ENCODE measurements at places on chromosomes 5 and 9.

- no peak for DNase-seq
These were observed 60.6 kb downstream of the IPO11 start for GRCh38 chr5:62473209-62473608.

DNA sequence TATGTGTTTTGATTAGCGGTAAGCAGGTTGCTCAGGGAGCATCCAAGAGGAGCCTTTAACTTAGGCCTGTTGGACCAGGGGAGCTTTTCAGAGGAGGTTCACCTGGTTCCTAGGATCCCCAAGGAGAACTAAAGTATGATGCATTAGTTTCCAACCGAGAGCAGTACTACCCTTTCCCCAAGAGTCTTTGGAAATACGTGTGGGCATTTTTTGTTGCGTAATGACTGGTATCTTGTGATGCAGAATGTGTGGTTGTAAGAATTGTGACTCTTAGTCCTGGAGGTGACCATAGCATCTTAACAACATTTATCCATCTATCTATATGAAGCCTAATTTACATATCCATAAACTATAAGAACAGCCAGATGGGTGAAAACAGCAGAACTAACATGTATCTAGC lies 11.0 kb downstream of the CFAP95 start:
- DNase-seq = no peak

DNA sequence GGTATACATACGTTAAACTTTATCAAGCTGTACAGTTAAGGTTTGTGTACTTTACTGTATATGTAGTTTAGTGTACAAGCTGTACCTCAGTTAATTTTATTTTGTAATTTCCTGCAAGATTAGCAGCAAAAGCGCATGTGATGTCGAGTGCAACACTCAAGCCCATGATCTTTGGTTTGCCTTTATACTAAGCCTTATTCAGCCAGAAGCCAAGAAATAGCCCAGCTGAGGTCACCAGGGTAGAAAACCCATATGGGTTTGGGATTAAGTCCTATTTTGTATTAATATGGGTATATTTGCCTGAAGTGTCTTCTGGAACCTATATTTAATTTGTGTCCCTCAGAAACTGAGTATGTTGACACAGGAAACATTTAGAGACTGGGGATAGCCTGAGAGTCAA lies 59.3 kb downstream of the ZFAND5 start:
- no peak for DNase-seq

- DNase-seq = no peak
These were observed 81.4 kb upstream of the ANKRD55 start for GRCh38 chr5:56314529-56314928.

GRCh38 chr5:139393497-139394122 lies 1.3 kb downstream of the PROB1 start:
- no peak for DNase-seq

GRCh38 chr5:171363846-171364245 lies 23.8 kb upstream of the NPM1 start:
- no peak for DNase-seq

GRCh38 chr9:131423171-131423581 lies 29.3 kb downstream of the PRRC2B start:
- no peak for DNase-seq

- no peak for DNase-seq
These were observed 6.8 kb downstream of the SNX30 start for GRCh38 chr9:112757282-112757883.

DNA sequence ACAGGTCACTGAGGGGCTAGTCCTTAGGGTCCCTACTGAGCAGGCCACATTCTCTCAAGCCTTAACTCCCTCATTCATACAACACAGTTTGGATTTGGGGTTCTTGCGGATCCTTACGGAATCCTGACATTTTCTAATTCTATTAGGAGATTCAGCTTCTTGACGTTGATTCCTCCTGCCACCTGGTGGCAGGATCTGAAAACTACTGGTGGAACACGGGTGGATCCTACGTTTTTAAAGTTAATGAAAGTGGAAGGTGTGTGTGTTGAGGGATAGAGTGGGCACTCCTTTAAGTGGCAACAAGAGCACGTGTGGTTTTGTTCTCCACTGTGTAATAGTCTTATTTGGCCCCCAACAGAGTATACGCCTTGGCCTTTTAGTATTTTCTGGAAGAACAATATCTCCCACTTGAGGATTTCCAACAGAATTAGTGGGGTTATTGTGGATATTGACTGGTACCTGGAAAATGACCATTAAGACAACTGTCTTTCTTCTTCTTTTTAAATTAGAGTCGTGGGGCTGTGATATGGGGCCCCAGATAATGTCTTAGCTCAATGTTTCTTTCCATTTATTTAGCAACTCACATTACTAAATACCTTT lies 25.2 kb downstream of the SLC28A3 start:
- DNase-seq = peak; percentile 6

DNA sequence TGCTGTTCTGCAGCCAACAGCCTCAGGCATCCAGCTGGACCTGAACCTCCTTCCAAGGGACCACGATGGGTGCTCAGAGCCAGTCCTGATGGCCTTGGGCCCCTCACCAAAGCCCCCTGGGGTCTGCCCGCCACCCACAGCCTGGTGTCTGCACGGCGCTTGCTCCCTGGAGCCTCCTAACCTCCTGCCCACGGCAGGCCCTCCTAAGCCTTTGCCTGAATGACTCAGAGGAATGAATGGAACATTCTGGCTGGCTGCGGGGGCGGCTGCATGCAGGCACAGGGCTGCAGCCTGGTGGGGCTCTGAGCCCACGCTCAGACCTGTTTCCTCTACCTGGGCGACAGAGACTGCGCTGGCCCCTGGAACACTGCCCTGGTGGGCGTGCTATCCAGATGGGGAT lies 6.9 kb downstream of the SOHLH1 start:
- DNase-seq = no peak

GRCh38 chr5:136703036-136703435 lies 337.7 kb upstream of the TRPC7 start:
- DNase-seq = no peak

- no peak for DNase-seq
These were observed 192.5 kb upstream of the DAPK1 start for GRCh38 chr9:87305151-87305550.

- no peak for DNase-seq
These were observed 100.7 kb downstream of the CACNA1B start for GRCh38 chr9:137978262-137978714.

DNA sequence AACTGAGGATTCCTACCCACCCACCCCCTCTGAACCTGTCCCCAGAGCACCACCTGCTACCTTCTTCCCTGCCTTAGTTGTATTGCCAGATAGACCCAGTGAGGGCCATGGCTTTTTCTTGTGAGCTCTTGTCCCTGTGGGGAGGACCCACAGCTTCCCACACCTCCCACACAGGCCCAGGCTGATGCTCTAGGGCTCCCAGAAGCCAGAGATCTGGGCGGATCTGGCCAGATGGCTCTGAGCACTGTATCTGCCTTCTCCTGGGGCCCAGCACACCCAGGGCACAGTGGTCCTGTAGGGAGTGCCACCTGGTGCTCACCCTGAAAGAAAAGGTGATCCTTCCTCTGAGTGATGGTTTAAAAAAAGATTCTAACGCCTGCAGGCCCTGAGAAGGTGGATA lies 131.7 kb downstream of the DAB2IP start:
- no peak for DNase-seq

- no peak for DNase-seq
These were observed 30.2 kb downstream of the CAPSL start for GRCh38 chr5:35908228-35908627.

- no peak for DNase-seq
These were observed 53.6 kb upstream of the EGFL7 start for GRCh38 chr9:136609160-136609475.

- DNase-seq = no peak
These were observed 95.5 kb downstream of the F2RL2 start for GRCh38 chr5:76527685-76528161.

- no peak for DNase-seq
These were observed 2329.5 kb downstream of the MAT2B start for GRCh38 chr5:165834891-165835290.

DNA sequence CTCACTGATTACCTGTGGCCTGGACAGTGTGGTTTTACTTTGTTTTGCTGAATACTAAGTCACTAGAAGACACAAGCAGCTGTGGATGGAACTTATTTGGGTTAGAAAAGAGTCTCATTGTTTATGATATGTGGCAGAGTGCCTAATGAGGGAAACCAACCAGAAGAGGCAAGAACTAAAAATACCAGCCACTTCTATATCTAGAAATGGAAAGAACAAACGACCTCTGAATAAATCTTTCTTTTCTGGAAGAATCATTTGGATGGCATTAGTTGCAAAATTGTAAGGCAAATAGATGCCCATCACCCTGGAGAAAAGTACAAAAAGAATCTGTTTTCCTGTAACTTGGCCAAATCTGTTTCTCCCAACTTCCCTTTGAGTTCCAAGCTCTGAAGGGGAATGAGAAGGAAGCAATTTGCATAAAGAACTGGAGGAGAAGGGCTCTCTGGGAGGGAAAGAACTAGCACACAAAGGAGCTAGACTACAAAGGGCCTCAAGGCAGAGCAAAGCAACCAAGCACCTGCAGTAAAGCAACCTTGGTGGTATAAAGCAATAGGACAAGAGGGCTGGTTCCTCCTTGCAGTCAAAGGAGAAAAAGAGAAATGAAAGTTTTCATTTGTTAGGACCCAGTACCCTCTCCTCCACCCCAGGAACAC lies 455.4 kb downstream of the CAAP1 start:
- DNase-seq = no peak

DNA sequence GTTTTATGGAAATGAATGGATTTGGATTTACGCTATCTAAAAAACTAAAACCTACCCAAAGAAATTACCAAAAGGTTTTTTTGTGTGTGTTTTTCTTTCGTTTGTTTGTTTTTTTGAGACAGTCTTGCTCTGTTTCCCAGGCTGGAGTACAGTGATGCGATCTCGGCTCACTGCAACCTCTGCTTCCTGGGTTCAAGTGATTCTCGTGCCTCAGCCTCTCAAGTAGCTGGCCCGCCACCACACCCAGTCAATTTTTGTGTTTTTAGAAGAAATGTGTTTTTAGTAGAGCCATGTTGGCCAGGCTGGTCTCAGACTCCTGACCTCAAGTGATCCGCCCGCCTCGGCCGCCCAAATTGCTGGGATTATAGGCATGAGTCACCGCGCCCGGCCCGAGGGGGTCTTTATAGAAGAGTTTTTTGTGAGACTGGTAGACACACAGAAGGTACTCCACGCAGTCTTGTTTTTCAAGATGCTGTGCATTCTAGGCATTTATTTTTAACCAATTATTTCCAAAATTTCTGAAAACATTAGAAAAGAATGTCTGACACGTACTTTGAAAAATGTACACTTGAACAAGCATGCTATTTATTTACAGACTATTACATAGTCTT lies 75.7 kb downstream of the NR6A1 start:
- DNase-seq = no peak

DNA sequence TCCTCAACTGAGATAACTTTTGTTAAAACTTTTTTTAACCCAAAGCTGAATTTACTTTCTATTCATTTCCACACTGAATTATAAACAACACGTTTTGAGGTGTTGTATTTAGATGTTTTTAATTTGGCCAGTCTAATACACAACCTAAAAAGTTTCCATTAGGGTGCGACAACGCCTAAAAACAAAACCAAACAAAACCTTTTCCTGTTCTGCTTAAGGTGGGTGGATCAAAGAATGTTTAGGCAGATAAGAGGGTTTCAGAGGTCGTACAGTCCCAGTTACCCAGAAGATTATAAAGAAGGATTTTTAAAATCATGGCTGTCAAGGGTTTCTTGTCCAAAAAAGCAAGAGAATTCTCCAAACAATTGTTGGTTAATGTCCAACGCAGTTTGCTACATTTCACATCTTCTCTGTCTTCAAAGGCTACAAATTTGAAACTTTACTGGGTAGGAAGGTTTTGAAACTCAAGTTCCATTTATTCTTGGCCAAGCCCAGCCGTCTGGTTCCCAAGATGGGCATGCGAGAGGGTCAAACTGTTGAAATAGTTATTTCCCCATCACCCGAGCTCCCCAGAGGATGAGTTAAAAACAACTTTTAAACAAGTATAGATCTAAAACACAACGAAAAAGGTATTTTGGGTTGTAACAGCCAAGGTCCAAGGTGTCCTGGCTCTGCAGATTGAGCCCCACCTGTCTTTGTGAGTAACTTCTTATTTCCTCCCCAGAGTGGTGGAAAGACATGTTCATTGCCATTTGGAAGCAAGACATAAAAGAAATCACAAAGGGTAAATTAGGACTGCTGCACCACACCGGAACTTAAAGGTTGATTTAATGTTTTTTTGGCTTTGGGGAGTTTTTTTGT lies 122.8 kb upstream of the MAP3K1 start:
- no peak for DNase-seq

DNA sequence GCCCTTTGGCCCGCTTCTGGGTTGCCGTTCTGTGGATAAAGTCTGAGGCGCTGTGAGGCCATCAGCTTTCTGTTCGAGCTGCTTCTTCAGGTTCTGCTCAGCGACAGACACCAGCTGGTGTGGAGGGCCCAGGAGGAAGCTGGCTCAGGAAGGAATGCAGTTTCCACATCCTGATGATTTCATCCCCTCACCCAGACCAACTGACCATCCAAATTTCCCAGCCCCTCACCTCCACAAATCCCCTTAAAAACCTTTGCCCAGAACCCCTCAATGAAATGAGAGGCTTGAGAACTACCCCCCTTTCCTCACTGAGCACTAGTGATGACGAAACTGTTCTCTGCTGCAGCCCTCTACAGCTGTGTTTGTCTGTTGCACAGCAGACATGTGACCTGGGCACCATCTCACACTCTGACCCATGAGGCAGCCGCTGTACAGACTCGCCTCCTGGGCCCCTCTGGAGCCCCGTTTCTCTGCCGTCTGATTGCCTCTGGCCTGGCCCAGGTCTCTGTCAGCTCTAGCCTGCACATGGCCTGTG lies 45.4 kb downstream of the SPATA31C2 start:
- DNase-seq = no peak

GRCh38 chr9:111657051-111657450 lies 4.4 kb upstream of the GNG10 start:
- DNase-seq = no peak

DNA sequence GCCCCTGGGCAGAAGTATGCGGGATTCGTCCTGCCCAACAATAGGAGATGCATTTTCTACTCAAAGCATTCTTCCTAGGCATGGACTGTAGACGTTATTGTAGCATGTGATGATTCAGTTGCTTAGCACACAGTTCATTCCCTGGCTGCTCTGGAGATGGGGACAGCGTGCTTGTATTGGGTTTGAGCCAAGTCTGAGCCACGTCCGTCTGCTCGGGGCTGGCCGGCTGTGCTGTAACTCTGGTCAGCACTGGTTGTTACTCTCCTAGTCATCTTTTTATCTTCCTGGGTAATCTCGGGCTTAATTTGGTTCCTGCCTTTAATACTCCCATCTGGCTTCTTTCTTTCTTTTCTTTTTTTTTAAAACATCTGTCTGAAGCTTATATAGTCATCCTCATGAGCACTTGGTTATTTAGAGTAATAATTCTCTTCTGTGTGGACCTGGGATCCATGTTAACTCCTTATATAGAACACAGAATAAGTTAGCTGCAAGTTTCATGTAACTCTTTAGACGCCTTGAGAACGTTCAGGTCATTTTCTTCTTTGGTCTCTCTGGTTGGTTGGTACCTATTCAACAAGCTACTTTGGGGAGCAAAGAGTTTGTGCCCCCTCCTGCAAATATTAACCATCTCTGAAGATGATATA lies 118.8 kb upstream of the RPS23 start:
- DNase-seq = no peak

GRCh38 chr5:167843881-167844572 lies 447.4 kb upstream of the WWC1 start:
- no peak for DNase-seq

- peak; percentile 43 for DNase-seq
These were observed 533 bp downstream of the ARSB start for GRCh38 chr5:78984439-78985115.

- no peak for DNase-seq
These were observed 54.9 kb downstream of the WDR41 start for GRCh38 chr5:77437194-77437593.

- no peak for DNase-seq
These were observed 85.1 kb upstream of the RAI14 start for GRCh38 chr5:34570721-34571676.

GRCh38 chr5:149186506-149186905 lies 45.2 kb downstream of the ABLIM3 start:
- DNase-seq = no peak
